ENCODE measurements at places on chromosomes 4 and X.

DNA sequence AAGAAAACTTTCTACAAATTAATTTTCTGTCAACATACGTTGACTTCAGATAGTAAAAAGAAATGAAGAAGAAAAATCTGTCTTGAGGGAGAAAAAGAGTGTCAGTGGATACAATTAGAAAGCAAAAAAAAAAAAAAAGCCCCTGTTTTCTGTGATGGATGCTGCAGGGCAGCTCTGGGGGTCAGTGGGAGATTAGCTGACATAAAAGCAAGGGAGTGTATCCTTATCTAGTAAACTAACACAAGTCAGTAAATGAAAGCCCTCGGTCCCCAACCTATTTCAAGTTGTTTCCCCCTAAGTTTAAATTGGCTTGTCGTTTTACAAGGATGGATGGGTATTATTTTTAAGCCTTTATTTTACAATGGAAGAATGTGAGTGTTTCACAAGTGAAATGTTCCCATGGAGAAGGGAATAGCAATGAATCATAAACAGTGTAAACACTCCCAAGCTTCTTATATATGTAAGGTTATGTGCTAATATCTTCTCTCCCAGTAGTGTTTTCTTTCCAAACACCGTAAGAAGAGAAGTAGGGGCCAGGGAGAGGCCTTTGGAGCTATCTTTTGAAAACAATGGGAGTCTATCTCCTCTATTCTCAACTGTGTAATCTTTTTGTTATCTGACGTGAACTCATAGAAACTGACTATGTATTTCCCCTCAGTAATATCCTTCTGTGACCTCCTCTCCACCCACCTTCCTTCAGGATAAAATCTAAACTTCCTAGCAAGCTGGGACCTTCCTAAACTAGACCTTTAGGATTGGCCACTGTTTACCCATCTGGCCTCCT is 347.7 kb downstream of the FBXO8 start:
- DNase-seq: no peak

GRCh38 chrX:57285001-57285400 is 1.5 kb upstream of the FAAH2 start:
- DNase-seq: no peak

DNA sequence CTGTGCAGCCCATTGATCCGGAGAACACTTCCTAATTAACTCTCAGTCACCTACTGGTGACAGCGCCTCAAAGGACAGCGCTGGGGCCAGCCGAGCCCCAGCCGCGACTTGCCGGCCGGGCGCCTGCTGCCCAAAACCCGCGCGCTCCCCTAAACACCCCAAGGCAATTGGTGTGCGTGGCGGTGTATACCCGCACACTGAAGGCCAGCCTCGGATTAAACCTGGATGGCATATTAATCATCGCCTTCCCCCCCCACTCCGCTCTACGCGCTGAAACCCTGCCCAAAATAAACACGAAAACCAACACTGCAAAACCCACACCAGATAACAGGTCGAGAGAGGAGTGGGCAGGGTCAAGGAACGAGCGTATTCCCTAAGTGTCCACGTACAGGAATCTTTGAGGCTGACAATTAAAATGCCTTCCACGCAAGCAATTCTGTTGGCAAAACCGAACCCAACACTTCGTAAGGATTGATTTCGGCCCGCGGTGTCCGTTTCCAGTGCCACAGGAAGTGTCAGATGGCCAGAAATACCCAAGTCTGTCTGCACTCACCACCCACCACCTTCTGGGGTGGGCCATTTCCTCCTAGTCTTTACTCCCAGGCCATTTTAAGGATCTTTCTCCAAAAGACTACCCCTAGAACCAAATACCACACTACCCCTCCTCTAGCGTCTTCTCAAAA is 2.7 kb downstream of the BCOR start:
- no peak for DNase-seq

- no peak for DNase-seq
Measured at GRCh38 chr4:16082426-16083240, 1.2 kb downstream of the PROM1 start.

DNA sequence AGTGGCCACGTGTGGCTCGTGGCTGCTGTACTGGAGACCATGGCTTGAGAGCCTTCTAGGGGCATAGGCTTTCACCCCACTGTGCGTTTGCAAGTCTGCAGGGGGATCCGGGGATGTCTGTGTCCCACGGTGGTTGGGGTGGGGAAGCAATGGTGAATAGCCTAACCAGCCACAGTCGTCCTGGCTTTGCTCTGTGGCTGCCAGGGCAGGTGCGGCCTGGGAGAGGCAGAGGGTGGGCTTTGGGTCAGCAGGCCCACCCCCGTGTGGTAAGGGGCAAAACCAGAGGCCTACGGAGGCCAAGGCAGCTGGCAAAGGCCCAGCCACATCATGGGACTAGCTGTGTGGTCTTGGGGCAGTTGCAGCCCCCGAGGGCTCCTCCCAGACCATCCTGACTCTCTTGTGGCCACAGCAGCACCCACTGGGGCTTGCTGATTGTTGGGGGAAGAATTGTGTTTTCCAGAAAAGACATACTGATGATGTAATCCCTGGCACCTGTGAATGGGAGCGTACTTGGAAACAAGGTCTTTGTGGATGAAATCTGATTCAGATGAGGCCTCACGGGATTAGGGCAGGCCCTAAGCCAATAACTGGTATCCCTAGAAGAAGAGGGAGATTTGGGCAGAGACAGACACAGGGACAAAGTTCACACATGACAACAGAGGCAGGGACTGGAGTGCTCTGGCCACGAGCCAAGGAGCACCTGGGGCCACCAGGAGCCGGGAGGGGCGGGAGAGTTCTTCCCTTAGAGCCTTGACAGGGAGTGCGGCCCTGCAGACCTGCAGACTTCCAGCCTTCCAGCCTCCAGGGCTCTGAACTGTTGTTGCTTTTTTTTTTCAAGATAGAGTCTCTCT is 2.9 kb downstream of the CPZ start:
- DNase-seq: no peak

GRCh38 chr4:149997881-149998421 is 80.3 kb upstream of the DCLK2 start:
- no peak for DNase-seq

Data from MV-4-11 (cell line).